PC-3 (cell line): ENCODE measurements at places on chromosomes 2 and 18.

DNA sequence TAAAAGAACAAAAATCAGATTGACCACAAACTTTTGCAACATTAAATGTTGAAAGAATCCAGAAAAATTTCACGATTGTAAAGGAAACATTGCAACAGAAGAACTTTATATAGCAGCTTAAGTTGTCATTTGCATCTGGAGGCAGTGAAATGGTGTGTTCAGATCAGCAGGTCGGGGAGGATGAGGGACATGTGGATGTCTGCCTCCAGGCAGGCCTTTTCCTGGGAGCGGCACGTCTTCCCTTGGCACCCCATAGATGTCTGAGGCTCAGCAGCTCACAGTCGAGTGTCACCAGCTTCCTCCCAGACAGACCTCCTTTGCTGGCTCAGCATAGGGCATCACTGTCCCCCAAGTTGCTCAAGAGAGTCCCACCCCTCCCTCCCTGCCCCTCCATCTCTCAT is 44.3 kb upstream of the ASB1 start:
- no peak overlapping the region for H3K4me3 ChIP-seq
- H3K27ac ChIP-seq, result no peak overlapping the region
- no peak for DNase-seq
- no peaks in the 10 kb centered on the region for H3K36me3 ChIP-seq

- H3K4me1 ChIP-seq, result peaks cover 18% of the 10 kb centered on the region
- no peak overlapping the region for H3K27ac ChIP-seq
- no peak overlapping the region for H3K4me3 ChIP-seq
- peaks cover 3% of the 10 kb centered on the region; the same call in 1 of the 2 replicates for H3K36me3 ChIP-seq
These were observed 73.9 kb downstream of the SLC39A10 start for GRCh38 chr2:195730912-195731311.

GRCh38 chr2:51413726-51414125 is 381.8 kb upstream of the NRXN1 start:
- no peak overlapping the region for H3K27ac ChIP-seq
- no peaks in the 10 kb centered on the region for H3K27me3 ChIP-seq
- DNase-seq, result peak; percentile 7
- no peaks in the 10 kb centered on the region for H3K36me3 ChIP-seq

DNA sequence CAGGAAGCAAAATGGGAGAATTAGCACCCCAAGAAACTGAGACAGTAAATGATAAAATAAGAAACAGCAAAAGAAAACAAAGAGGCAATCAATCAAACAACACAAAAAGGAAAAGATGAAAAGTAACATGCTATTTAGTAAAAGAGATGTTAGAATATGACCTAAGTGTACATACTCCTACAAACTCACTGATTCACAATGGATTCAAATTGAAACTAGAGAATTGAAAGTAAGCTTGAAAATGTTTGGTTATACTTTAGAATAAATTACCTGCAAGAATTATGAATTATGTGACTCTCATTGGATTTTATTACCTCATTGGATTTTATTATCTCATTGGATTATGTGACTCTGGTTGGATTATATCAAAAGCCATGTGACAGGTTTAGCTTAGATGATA is 22.8 kb upstream of the CCNYL1 start:
- no peak overlapping the region for H3K27ac ChIP-seq
- H3K4me1 ChIP-seq, result peaks cover 23% of the 10 kb centered on the region
- DNase-seq, result no peak
- H3K36me3 ChIP-seq, result no peaks in the 10 kb centered on the region

GRCh38 chr2:151302404-151302803 is 12.9 kb upstream of the NMI start:
- H3K36me3 ChIP-seq, result no peaks in the 10 kb centered on the region
- H3K27ac ChIP-seq, result no peak overlapping the region
- no peak overlapping the region for H3K4me3 ChIP-seq
- no peaks in the 10 kb centered on the region for H3K27me3 ChIP-seq
- no peak for DNase-seq

DNA sequence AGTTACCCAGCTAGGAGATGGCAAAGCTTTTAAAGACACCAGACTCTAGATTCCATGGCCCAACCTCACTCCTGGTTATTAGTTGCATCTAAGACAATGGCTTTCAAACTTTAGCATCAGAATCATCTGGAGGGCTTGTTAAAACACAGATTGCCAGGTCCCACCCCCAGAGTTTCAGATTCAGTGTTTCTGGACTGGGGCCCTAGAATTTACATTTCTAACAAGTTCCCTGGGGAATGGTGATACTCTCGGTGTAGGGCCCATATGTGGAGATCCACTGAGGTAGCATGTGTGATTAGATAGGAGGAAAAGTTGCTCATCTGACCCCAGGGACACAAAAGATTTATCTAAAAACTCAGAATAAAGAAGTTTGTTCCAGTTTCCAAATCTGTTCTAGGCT is 14.5 kb upstream of the TTR start:
- H3K27me3 ChIP-seq, result no peaks in the 10 kb centered on the region
- no peak overlapping the region for H3K27ac ChIP-seq
- H3K4me1 ChIP-seq, result no peaks in the 10 kb centered on the region; the same call in 1 of the 2 replicates
- no peak for DNase-seq
- no peaks in the 10 kb centered on the region for H3K36me3 ChIP-seq

GRCh38 chr2:135926605-135927004 is 50.4 kb upstream of the MCM6 start:
- no peak overlapping the region for H3K27ac ChIP-seq
- peaks cover 13% of the 10 kb centered on the region for H3K36me3 ChIP-seq
- no peaks in the 10 kb centered on the region for H3K4me1 ChIP-seq
- no peak overlapping the region for H3K4me3 ChIP-seq
- no peaks in the 10 kb centered on the region for H3K27me3 ChIP-seq
- DNase-seq, result no peak

GRCh38 chr18:907115-907884 is 2.6 kb downstream of the ADCYAP1 start:
- 0 out of 2 replicates have a peak, but pooled peaks cover 4% of the 10 kb centered on the region for H3K4me1 ChIP-seq
- DNase-seq, result peak; percentile 18
- H3K4me3 ChIP-seq, result peak overlapping the region; percentile 61
- no peak overlapping the region for H3K27ac ChIP-seq
- H3K36me3 ChIP-seq, result no peaks in the 10 kb centered on the region

DNA sequence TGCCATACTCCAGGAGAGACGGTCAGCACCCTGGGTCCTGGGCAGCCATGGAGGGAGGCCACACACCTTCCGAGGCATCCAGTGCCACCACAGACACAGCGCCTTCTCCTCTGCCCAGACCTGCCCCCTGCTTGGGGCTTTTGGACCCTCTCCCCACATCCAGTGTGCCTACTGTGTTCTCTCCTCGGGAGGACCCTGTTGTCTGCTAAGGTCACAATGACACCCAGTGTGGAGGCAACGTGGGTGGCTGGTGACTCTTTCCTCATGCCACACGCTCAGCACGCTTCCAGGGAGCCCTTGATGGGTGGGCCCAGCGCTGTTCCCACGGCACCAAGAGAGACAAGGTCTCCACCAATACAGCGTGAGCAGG is 251.9 kb downstream of the EIPR1 start:
- H3K4me3 ChIP-seq, result no peak overlapping the region
- H3K27ac ChIP-seq, result no peak overlapping the region
- no peaks in the 10 kb centered on the region for H3K36me3 ChIP-seq
- H3K4me1 ChIP-seq, result no peaks in the 10 kb centered on the region
- no peak for DNase-seq
- H3K27me3 ChIP-seq, result peaks cover 3% of the 10 kb centered on the region; the same call in 1 of the 2 replicates

GRCh38 chr2:203471323-203471722 is 63.8 kb downstream of the RAPH1 start:
- H3K4me3 ChIP-seq, result no peak overlapping the region
- DNase-seq, result no peak
- H3K4me1 ChIP-seq, result no peaks in the 10 kb centered on the region
- H3K27ac ChIP-seq, result no peak overlapping the region
- no peaks in the 10 kb centered on the region for H3K27me3 ChIP-seq

- H3K4me1 ChIP-seq, result peaks cover 9% of the 10 kb centered on the region; the same call in 1 of the 2 replicates
- H3K36me3 ChIP-seq, result no peaks in the 10 kb centered on the region
- H3K27ac ChIP-seq, result no peak overlapping the region
These were observed 343.5 kb upstream of the NT5C1B start for GRCh38 chr2:18932853-18933252.

- no peak overlapping the region for H3K27ac ChIP-seq
- no peaks in the 10 kb centered on the region for H3K4me1 ChIP-seq
- DNase-seq, result no peak
- no peak overlapping the region for H3K4me3 ChIP-seq
- no peaks in the 10 kb centered on the region for H3K27me3 ChIP-seq
These were observed 189.4 kb upstream of the GLI2 start for GRCh38 chr2:120546048-120546864.

DNA sequence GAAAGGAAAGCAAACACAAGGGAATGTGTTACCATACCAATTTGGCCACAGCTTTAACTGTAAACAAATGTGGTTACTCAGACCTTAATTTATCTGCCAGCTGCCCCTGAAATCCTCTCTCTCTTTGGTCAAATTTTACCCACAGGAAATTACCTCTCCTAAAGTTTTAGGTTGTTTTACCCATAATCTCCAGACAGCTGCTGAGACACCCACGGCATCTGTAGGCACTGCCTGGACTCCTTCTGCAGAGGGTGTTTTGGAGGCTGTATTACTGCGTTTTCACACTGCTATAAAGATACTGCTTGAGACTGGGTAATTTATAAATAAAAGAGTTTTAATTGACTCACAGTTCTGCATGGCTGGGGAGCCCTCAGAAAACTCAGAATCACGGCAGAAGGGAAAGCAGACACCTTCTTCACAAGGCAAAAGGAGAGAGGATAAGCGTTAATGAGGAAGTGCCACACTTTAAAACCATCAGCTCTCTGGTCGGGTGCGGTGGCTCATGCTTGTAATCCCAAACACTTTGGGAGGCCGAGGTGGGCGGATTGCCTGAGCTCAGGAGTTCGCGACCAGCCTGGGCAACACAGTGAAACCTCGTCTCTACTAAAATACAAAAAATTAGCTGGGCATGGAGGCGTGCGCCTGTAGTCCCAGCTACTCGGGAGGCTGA is 677.5 kb upstream of the FSHR start:
- H3K27me3 ChIP-seq, result no peaks in the 10 kb centered on the region
- no peak overlapping the region for H3K27ac ChIP-seq
- no peaks in the 10 kb centered on the region for H3K36me3 ChIP-seq
- H3K4me1 ChIP-seq, result no peaks in the 10 kb centered on the region

DNA sequence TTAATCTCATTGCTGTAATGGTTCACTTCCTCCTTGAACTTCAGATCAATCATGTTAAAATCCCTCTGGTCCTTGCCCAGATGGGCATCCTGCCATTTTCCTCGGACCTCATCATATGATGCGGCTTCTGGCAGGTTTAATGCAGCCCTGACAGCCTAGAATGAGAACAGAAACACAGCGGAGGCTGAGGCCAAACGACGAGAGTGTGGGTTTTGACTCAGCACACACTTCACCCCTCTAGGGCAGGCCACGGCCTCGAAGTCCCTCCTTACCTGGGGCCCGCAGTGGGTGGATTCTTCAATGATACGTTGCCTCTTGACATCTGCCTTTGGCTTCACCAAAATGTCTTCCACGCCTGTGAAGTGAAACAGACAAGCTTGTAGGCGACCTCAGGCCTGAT is 56.8 kb downstream of the POLR1A start:
- peaks cover 65% of the 10 kb centered on the region for H3K36me3 ChIP-seq
- H3K4me1 ChIP-seq, result no peaks in the 10 kb centered on the region

- H3K36me3 ChIP-seq, result peaks cover 34% of the 10 kb centered on the region
- H3K4me3 ChIP-seq, result no peak overlapping the region
- no peak overlapping the region for H3K27ac ChIP-seq
- DNase-seq, result no peak
- no peaks in the 10 kb centered on the region for H3K27me3 ChIP-seq
- peaks cover 30% of the 10 kb centered on the region for H3K4me1 ChIP-seq
These were observed 23.4 kb downstream of the HNRNPA3 start for GRCh38 chr2:177235855-177236437.

- no peaks in the 10 kb centered on the region for H3K27me3 ChIP-seq
- peaks cover 25% of the 10 kb centered on the region for H3K4me1 ChIP-seq
- H3K27ac ChIP-seq, result no peak overlapping the region
- no peak overlapping the region for H3K4me3 ChIP-seq
These were observed 13.5 kb downstream of the HNMT start for GRCh38 chr2:137977790-137978189.

DNA sequence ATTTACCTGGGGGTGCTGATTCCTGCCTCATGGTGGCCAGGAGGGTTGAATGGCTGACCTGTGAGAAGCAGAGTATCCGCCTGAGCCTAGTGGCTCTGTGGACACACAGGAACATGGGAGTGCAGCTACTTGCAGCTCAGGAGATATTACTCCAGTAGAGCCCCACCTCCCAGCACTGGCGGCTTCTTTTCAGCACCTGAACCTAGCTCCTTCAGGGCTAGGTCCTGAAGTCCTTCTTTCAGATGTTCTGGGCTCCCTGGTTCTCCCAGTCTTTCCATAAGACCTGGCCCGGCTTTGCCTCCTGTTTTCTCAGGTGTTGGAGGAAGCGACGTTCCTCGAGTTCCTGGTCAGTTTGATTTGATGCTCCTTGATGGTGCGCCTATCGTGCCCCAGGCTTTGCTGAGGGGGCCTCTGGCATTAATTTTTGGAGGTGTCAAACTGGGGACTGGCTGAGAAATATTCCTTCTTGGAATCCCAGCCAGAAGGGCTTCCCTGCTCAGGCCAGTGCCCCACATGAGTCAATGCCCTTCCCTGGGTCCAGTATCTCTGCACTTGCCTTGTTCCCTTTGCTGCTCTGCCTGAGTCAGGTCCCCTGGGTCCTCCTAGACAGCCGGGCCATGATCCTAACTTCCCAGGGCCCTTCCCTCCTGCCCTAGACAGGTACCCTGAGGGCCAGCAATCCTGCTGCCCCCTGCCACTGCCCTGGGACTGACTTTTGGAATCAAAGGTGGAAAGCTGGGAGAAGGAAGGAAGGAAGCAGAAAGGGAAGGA is 110.7 kb upstream of the HAAO start:
- no peaks in the 10 kb centered on the region for H3K36me3 ChIP-seq
- no peak for DNase-seq
- H3K27me3 ChIP-seq, result no peaks in the 10 kb centered on the region
- no peak overlapping the region for H3K27ac ChIP-seq
- H3K4me3 ChIP-seq, result no peak overlapping the region

GRCh38 chr2:73291461-73292315 is 1.7 kb downstream of the EGR4 start:
- H3K27me3 ChIP-seq, result peaks cover 65% of the 10 kb centered on the region
- no peak overlapping the region for H3K4me3 ChIP-seq
- H3K27ac ChIP-seq, result no peak overlapping the region
- DNase-seq, result no peak
- H3K36me3 ChIP-seq, result no peaks in the 10 kb centered on the region

- peaks cover 13% of the 10 kb centered on the region for H3K4me1 ChIP-seq
- H3K27me3 ChIP-seq, result no peaks in the 10 kb centered on the region
- H3K4me3 ChIP-seq, result no peak overlapping the region
- DNase-seq, result peak; percentile 83
- H3K27ac ChIP-seq, result peak overlapping the region; percentile 59
These were observed 185.2 kb upstream of the LRRTM1 start for GRCh38 chr2:80489717-80490116.

DNA sequence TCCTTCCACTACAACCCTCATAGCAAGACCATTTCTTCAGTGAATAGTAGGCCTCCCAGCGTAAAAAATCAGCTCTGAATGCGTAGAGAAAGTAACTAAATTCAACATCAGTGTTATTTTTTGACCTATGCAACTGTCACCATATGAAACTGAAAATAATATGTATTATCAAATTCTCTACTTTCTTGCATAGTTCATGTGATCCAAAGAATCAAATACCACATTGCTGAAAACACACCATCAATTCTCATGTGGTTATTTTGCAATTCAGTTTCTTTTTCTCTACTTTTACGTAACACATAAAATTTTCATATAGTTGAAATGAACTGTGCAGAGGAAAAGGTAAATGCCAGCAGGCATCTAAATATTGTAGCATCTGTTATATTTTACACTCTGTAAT is 208.5 kb upstream of the SPOPL start:
- no peak overlapping the region for H3K4me3 ChIP-seq
- H3K27ac ChIP-seq, result no peak overlapping the region
- H3K4me1 ChIP-seq, result no peaks in the 10 kb centered on the region
- no peaks in the 10 kb centered on the region for H3K36me3 ChIP-seq
- DNase-seq, result no peak
- H3K27me3 ChIP-seq, result no peaks in the 10 kb centered on the region
